ENCODE measurements at places on chromosomes 1 and 21. TPM values are rescaled to one million over a fixed set of nuclear protein-coding genes. Genes with fewer than 3 reads are reported as not detected.

The C8B gene
- total RNA-seq = not detected

The OR2T2 gene
- total RNA-seq = not detected

The SPRR3 gene
- total RNA-seq = not detected

The DNAH14 gene
- total RNA-seq = 46.3 TPM

DNA sequence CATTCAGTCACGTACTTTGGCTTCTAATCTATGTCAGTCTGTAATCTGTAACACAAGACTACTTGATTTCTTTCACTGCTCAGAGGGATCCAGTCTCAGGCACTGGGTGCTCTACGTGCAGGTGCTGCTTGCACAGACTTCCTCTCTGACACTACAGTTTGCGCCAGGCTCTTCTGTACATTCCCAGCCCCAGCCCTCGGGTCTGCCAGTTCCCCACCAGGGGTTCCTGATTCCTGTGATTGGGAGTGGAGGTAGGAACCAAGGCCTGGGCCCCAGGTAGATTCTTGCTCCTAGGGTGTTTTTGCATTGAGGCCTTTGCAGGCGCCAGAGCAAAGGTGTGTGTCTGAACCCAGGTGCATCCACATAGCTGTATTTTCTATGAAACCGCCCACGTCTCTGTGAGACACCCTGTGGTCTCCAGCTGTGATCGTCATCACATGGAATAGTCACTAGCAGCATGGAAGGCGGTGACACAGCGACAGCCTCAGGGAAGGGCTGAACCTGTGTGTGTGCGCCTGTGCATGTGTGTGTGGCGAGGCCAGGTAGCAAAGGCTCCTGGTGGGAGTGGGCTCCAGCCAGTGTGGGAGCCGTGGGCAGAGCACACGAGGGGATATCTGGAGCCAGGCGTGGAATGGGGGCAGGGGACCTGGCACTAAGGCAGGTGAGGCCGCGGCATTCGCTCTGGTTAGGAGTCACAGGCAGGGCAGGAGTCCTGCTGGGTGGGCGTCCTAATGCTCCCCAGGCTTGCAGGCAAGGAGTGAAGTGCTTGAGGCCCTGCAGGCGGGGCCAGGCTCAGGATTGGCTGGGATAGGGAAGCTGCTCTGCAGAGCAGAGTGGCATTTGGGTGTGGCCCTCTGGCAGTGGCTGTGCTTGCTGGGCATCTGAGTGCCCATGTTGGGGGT lies 5.2 kb downstream of the GJC2 start:
- no peak for DNase-seq

- no peak for DNase-seq
Measured at GRCh38 chr1:98929437-98929836, 75.2 kb downstream of the PLPPR5 start.

DNA sequence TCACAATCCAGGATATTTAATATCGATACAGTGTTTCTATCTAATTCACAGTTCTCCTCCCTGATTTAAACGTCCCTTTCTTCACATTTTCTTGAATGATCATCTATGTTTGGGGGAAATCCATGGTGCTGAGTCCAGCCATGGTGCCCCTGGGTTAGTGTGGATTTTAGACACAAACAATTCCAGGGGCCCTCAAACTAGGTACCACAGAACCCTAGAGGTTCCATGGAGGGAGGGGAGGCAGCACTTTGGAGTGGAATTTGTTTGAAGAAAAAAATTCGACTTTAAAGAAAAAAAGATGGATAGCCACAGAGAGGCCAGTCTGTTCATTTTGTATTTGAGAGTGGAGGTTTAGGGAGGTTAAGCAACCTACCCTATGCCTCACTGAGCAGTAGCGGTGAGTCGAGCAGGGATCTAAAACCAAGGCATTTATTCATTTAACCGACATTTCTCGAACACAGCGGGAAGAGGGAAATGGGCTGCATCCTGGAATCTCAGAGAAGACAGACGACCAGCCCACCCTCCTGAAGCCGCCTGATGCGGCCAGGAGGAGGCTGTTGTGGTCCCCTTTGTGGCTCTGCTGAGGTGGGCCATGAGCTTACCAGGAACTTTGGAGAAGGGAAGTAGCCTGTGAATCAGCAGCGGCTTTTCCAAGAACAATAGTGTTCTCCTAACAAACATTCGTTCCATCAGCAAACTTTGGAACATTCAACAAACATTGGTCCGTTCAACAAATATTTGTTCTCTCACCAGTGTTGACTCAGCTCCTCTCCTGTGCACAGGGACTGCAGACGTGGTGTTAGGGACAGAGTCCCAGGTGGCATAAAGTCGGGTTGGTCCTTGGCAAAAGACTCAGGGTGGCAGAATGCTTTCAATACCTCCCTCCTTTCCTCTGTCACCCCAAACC lies 103.5 kb upstream of the ZBTB40 start:
- DNase-seq = no peak

GRCh38 chr1:198295225-198295624 lies 138.4 kb downstream of the NEK7 start:
- DNase-seq = no peak

- DNase-seq = no peak
Measured at GRCh38 chr1:173095632-173096031, 44.9 kb upstream of the TNFSF18 start.
